ENCODE measurements at places on chromosomes 12 and 14.

DNA sequence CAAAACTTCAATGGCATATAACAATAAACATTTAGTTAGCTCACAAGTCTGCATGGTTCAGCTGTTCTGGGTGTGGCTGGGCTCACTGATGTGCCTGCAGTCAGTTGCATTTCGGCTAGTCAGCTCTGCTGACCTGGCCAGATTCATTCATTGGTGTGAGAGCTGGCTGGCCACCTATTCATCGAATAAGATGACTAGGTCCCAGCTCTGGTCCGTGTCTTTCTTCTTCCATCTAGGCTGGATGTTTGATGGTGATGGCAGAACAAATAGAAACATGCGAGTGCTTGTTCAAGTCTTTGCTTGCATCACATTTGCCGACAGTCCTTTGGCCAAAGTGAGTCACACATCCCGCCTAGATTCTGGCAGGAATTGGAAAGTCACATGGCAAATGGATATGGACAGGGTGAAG lies 203.3 kb upstream of the CRY1 start:
- DNase-seq: no peak

GRCh38 chr14:88424573-88424972 lies 39.1 kb downstream of the SPATA7 start:
- DNase-seq: no peak

GRCh38 chr12:121364683-121365121 lies 12.5 kb upstream of the ANAPC5 start:
- no peak for DNase-seq

- DNase-seq: no peak
These were observed 37.8 kb downstream of the TC2N start for GRCh38 chr14:91829511-91829910.

GRCh38 chr14:92658684-92659083 lies 89.7 kb downstream of the LGMN start:
- DNase-seq: no peak

GRCh38 chr12:106152334-106152733 lies 13.6 kb upstream of the NUAK1 start:
- DNase-seq: no peak

- DNase-seq: no peak
These were observed 138.4 kb downstream of the STXBP6 start for GRCh38 chr14:24911324-24912109.

- no peak for DNase-seq
These were observed 138.3 kb upstream of the GARIN2 start for GRCh38 chr14:67050896-67051295.

DNA sequence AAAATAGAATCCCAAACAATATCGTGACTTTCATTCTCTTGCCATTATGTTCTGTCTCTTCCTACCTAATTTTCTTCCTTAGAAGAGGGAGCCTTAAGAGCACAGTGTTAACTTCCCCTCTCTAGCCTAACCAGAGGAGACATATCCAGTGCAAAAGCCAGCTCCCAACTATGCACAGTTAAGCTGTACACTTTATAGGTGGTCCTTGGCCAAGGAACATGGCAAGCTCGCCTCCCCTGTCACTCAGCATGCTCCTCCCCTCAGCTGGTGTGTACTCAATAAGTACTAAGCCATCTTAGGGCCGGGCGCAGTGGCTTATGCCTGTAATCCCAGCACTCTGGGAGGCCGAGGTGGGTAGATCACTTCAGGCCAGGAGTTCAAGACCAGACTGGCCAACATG lies 255.1 kb upstream of the TMPO start:
- DNase-seq: no peak

DNA sequence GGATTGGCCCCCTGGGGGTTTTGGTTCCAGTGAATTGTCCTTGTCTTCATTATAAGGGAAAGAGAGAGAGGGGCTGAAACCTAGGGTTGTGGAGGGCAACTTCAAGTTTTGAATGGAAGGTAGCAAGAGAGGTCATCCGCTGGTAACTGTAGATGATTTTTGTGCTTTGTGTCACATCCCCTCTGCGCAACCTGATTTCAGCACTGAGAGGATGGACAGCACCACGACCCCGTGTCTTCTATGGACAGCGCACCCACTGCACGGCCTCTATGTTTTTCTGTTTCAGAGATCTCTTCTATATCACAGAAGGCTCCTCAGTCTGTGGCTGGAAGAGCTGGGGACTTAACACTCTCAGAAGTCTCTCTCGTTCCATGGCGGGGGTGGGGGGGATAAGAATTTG lies 127.0 kb upstream of the RPH3A start:
- no peak for DNase-seq

DNA sequence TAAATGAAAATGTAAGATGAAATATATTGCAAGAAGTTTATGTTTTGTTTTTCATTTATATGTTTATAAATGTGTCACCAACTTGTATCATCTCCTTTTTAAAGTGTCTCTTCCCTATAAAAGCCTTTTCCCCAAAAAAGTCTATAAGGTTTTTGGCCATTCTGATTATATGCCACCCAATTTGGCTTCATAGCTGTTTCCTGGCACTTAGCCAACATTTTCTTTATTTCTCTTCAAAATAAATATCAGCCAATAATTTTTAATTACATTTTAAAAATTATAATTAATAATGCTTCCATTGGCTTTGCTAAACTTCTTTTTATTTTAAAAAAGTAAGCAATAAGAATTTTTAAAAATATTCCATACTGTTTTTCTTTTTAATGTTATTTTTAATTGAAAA lies 171.8 kb downstream of the RASSF9 start:
- no peak for DNase-seq

DNA sequence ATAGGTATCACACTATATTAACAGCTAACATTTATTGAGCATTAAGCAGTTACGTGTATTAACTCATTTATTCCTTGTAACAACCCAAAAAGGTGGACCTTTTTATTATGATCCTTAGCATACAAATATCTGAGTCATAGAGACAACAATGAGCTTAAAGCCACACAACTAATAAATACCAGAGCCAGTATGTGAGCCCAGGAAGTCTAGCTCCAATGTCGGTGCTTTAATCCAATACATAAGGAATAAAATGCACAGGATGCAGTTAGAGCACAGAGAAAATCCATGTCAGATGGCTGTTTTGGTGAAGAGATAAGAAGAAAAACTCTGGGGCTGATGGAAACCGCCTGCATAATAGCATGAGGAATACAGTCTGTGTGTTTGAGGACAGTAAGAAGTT lies 888.6 kb downstream of the TMTC2 start:
- DNase-seq: no peak

DNA sequence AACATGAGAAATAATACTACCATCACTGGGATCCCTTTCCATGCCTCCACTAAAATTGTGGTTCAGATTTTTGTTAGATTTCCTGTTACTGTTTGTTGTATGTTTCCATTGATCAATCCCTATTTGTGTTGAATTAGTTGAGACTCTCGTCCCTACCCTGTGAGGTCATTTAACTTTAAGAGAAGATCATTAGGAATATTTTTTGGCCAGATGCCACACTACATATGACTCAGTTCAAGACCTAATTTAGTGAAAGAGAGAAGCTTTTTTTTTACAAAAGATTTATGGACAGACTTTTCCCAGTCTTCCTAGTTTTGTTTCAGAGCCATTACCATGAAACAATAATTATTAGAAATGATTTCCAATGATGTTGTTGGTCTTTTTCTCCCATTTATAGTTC lies 35.5 kb downstream of the CPSF6 start:
- DNase-seq: no peak

- DNase-seq: no peak
These were observed 4.7 kb upstream of the KRT7 start for GRCh38 chr12:52228366-52228765.

DNA sequence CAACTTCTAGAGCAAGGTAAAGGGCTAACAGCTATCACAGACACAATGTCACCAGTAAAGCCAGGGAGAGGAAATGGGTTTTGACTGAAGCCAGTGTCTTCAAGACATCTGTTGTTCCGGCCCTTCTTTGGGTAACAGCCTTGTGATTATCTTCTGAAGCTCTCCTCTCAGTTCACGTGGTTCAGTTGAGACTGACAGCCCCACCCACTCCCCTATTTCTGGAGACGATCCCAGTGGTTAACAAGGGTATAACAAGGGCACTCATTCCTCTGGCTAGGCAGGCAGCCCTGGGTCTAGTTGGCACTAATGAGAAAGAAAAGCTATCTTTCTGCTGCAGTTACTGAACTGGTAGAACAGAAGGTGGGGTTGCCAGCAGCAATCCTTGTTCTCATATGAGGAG lies 6.9 kb downstream of the GNPTAB start:
- peak; percentile 17 for DNase-seq

- no peak for DNase-seq
These were observed 498 bp downstream of the GPR132 start for GRCh38 chr14:105064721-105065143.

- DNase-seq: no peak
These were observed 19.1 kb upstream of the PLA2G1B start for GRCh38 chr12:120346681-120347080.

GRCh38 chr12:128671528-128672042 lies 152.2 kb downstream of the SLC15A4 start:
- no peak for DNase-seq

GRCh38 chr12:110670161-110670701 lies 18.7 kb downstream of the HVCN1 start:
- DNase-seq: no peak

DNA sequence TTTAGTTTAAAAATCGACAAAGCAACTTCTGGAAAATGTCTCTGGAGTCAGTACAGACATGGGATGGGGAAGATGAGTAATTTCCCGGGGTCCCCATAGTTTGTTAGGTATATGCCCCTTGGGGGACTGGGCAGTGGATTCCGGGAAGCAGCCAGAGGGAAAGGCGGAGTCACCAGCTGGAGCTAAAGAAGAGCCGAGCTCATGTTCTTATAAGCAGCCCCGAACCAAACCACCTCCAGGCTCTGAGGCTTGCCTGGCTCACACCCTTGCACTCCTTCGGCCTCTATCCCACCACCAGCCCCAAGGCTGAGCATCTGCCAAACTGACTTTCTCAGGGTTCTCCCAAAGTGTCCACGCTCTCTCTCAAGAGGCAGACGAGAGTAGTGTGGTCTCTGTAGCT lies 117.8 kb downstream of the PAH start:
- no peak for DNase-seq

- DNase-seq: no peak
These were observed 6.4 kb downstream of the FAIM2 start for GRCh38 chr12:49897276-49897675.

GRCh38 chr12:14885718-14886221 lies at the start of gene MGP:
TSS of gene MGP (minus strand) at chr12:14885854. CDS start at chr12:14885791, 63 bp downstream.
- no peak for DNase-seq

DNA sequence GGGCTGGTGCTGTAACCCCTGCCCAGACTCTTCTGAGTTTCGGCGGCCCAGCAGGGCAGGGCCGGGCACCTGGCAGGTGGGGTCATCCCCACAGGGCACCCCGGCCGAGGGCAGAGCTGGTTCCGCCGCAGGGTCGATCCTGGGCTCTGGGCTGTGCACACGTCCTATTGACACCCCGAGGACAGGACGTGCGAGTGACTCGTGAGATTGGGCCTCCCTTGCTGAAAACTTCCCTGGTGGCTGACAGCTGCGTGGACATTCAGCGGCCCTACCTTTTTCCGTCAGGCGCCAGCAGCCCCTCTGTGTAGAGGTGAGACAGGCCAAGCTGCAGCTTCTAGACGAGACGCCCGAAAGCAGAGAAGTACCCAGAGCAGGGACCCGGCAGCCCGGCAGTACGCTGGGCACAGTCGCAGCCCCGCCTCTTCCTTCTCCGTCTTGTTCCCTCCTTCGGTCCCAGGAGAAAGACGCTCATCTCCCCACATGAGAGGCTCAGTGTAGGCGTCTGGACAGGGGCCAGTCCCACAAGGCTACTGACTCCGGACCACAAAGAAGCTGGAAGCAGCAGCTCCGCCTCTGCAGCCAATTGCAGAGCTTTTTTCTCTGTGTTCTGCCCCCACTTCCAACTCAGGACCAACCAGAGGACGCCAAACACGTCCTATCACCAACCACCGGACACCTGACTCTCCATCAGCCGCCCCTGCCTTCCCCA lies at the start of gene LRCOL1:
Gene LRCOL1, minus strand, starts transcription at position 532 of the 709 bp plus-strand sequence. CDS start 4,331 bp downstream, outside the sequence.
- DNase-seq: no peak

DNA sequence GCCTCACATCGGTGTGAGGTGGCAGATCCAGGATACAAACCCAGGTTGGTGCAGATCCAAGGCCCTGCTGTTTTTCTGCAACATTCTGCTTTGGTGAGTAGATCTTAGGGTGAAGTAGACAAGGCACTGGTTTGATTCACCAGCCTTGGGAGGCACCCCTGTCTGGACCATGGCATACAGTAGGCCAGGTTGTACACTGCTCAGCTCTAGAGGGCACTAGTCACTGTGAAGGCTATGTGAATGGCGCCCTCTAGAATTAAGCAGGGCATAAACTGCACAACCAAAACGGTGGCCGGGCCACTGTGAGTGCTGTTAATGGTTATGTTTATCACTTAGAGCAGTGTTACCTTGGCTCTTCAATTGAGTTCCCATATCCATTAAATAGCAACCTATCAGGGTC lies 280.6 kb upstream of the PWP1 start:
- no peak for DNase-seq

GRCh38 chr12:28767836-28768348 lies 381.2 kb upstream of the FAR2 start:
- DNase-seq: no peak

DNA sequence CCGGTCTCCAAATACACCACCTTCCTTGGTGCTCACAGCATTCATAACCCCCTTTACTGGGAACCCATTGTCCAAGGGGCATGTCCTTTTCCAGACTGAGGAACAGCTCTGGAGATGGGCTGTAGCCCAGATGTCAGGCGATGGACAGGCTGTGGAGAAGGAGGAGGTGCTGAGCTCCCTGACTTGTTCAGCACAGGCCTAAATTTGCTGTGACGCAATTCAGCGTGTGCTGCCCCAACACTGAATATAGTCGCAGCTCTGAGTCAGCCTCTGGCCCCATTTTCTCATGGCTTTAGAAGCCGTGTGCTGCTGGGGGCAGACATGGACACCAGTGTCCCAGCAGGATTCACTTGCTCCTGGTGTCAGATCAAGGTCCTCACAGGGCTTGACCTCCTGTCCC lies 269.1 kb downstream of the EMP1 start:
- DNase-seq: no peak

- DNase-seq: no peak
These were observed 906 bp downstream of the LARP4 start for GRCh38 chr12:50401500-50402081.

DNA sequence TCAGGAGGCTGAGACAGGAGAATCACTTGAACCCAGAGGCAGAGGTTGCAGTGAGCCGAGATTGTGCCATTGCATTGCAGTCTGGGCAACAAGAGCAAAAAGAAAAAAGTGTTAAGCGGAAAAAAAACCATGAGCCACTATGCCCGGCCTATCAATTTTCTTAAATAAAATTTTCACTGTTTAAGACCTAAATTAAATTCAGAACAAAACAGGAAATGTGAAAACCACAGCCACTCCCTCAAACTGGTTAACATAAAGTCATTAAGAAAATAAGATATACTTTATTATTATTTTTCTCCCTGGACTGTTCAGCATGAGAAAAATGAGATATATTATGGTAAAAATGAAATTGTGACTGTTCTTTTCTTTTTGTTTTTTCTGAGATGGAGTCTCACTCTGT lies 44.6 kb upstream of the GCH1 start:
- DNase-seq: no peak

- DNase-seq: no peak
These were observed 74.6 kb upstream of the CDKN3 start for GRCh38 chr14:54322246-54322645.

GRCh38 chr14:61965030-61965745 lies 203.0 kb downstream of the SNAPC1 start:
- no peak for DNase-seq

Measured in stimulated activated CD4-positive, alpha-beta T cell treated with anti-CD3 and anti-CD28 coated beads, Interleukin-1b, Interleukin-23, amount 100 ng/mL, for 1 hour (primary cell).